ENCODE measurements at places on chromosomes 4 and X.

DNA sequence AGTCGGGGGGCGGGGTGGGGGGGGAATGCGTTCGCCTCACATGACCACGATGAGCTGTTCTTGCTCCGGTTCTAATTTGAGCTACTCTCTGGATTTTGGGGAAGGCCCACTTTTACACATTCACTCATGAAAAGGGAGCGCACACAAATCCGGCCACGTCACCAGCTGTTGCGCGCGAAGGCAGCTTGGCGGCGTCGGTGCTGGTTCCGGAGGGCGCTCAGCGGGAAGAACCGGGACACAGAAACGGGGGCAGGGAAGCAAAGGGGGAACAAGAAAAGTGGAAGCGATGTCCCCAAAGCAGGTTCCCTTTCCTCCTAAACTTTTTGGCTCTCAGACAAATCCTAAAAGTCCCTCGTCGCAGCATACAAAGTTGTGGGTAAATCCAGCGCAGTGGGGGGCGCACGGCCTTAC lies 605 bp downstream of the ANXA5 start:
- DNase-seq: peak; percentile 86

DNA sequence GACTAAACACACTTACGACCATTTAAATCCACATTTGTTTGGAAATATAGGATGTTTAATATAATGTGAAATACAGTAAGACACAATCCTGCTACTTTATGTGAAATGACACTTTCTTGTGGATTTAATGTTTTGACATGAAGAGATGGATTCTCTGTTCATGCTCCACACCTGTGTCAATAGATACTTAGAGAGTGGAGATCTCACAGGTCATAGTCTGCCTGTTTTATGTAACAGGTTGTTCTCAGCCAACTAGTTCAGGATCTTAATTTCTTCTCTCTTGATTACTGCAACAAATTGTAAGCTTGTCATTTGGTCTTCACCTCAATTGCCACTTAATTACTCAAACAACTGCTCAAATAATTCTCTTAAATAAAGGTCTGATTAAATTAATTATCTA lies 1621.2 kb downstream of the PCDH7 start:
- DNase-seq: no peak

DNA sequence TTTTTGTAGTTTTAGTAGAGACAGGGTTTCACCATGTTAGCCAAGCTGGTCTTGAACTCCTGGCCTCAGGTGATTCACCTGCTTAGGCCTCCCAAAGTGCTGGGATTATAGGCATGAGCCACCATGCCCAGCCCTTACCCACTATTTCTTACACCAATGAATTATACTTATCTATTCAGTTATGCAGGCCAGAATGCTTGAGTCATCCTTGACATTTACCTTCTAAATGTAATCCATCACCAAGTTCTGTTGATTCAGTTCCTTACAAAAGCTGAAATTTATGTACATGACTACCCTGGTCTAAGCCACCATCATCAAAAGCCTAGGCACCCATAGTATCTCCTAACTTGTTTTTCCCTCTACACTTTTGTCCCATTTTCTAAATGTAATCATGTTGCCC lies 585.7 kb downstream of the IL15 start:
- no peak for DNase-seq

DNA sequence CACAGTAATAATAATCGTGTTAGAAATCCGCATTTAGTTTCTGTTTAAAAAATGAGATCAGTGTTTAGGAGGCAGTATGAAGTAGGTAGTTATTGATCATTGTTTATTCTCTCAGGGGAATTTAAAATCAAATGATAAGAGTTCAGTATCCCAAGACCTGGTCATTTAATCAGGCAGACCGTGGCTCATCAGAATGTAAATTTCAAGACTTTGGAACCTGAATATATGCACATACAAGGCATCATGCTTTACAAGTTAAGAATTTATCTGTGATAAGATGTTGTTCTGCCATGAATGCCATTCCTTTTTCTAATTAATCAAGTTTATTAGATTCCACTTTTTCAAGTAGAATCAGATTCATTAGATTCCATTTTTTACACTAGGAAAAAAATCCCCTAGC lies 133.5 kb upstream of the MAOA start:
- DNase-seq: no peak

DNA sequence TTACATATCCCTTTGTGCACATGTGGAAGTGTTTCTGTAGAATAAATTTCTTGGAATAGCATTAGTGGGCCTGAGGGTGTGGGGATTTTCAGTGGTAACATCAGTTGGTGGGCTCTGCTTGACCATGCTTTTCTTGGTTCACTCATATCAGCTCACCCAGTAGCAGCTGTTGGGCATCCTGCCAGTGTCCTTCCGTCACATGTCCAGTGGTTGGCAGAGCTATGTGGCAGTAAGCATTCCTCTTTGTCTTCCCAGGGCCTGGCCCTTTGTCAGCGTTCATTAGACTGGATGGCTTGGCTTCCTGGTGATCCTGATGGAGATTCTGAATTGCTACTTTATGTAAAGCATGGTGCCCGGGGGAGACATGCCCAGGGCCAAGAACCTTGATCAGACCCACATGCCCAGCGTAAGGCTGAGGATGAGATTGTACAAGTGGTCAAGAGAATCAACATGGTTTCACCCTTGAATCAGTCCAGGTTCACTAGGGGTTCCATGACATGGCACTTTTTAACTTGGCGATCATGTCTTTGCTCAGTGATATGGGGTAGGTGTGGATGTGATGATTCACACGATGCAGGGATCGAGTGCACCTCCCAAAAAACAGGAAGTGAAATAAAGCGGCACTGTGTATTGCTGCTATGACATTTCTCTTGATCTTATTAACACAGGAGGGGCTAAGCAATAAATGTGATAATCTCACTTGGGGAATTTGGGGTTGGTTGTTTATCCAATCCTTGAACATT lies 72.1 kb upstream of the IGFBP7 start:
- no peak for DNase-seq

DNA sequence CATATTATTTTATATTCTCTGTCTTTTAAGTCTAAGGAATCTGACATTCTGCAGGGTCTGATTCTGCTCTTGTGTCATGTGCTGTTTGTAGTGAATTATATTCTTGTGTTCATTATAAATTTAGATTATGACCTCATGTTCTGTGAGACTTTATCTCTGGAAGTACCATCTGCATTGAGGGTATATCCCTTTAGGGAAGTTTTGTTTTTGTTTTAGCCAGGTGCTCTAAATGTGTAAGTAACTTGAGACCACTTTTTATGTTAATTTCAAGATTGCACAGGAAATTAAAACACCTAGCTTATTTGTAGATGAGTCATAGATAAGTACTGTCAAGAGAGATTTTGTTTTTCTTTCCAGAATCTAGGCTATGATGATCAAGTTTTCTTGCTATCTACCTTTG lies 35.0 kb upstream of the DKK2 start:
- no peak for DNase-seq

DNA sequence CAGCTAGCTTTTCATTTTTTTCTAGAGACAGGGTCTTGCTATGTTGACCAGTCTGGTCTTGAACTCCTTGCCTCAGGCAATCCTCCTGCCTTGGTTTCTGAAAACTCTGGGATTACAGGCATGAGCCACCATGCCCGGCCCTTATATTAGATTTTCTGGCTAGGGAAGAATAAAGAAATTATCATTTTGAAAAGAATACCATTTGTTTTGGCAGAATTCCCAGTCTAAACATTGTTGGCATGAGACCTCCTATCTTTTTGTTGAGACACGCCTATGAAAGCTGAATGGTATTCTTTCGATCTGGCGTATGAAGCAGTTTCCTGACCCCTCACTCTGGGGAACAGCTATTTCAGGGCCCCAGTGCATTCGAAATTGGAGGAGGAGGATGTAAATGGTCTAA lies 107.0 kb downstream of the REPS2 start:
- DNase-seq: no peak

GRCh38 chr4:165761963-165762362 lies 111.1 kb upstream of the TLL1 start:
- no peak for DNase-seq

DNA sequence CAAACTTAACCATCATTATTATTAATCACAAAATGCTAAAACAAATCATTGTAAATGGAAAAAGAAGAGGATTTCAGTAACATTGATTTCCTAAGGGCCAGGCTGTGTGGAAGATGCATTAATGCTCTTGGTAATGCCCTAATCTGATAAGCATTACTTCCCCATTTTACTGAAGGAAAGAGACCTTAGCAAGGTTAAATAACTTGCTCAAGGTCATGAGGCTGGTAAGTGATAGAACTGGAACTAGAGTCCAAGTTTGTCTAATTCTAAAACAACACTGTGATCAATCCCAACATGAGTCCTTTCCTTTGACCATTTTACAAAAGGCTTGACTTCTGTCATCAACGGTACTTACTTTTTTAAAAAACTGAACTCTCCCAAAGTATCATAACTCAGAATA lies 32.6 kb downstream of the ADAMTS3 start:
- DNase-seq: no peak

GRCh38 chr4:4461850-4462249 lies 74.9 kb downstream of the NSG1 start:
- DNase-seq: no peak

DNA sequence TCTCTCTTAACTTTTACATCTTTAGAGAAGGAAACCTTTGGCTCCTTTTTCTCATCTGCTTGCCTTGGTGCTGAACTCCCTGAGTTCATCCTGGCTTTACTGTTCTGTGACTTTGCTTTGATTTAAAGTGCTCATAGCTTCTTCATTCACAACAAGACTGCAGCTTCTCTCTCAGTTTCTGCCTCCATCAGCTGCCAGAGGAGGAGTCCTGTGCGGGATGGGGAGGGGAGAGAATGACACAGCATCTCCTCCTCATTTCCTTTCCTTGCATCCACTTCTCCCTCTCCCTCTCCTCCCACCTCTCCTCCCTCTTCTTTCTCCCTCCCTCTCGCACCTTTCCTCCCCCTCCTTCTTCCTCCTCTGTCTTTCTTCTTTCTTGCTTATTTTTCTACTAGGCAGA lies 42.0 kb downstream of the CBLL2 start:
- DNase-seq: peak; percentile 40

- peak; percentile 86 for DNase-seq
These were observed 84.1 kb downstream of the CLCN4 start for GRCh38 chrX:10240918-10241317.

DNA sequence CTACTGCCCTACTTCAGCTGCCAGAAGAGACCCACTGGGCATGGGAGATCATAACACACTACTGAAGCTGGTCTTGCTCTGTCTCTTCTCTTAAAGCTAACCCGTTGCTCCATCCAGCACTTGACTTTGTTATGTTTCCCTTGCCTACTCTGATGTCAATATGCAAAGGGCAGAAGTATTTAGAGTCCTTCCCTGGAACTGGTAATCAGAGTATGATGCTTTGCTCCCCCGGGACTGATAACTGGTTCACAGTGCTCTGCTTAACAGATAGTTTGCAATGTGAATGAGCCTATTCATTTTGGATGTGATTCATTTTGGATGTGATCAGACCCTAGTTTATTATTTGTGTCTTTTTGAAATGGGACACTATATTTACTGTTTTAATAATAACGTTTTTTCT lies 12.3 kb upstream of the UCP1 start:
- DNase-seq: no peak

DNA sequence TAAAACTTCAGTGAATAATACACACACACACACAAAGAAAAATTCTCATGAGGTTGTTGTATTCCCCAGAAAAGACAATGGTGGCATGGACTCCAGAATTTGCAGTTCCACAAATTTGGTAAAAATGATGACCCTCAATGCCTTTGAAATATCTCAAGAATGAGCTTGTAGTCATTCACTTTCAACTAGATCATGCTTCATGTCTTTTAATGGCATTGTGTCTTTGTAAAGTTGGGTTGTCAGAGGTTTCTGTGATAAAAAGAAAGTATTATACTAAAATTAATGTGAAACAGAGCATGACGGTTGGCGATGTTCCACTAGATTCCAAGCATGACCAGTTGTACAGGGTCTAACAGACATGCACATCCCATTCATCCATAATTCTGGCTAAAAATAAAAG lies 685.0 kb upstream of the FRG1 start:
- DNase-seq: no peak

DNA sequence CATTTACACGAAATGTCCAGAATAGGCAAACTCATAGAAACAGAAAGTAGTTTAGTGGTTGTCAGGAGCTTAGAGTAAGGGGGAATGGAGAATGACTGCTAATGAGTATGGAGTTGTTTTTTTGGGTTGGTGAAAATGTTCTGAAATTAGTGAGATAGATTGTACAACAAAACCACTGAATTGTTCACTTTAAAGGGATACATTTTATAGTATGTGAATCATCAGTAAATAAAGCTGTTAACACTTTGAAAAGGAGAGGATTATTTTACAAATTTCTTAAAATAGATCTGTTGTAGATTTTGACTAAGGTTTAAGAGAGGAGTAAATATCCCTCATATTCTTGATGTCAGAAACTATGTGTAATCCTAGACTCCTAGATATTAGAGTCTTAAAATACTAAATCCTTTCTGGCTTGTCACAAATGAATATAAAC lies 82.7 kb downstream of the RAPGEF2 start:
- peak; percentile 35 for DNase-seq

GRCh38 chr4:8766610-8767009 lies 105.0 kb downstream of the HMX1 start:
- DNase-seq: no peak

GRCh38 chr4:14856934-14857235 lies 145.4 kb upstream of the CPEB2 start:
- DNase-seq: no peak

- DNase-seq: no peak
These were observed 204.1 kb downstream of the LDB2 start for GRCh38 chr4:16694173-16694883.

- peak; percentile 67 for DNase-seq
These were observed 252.3 kb downstream of the ARHGAP10 start for GRCh38 chr4:147984065-147984777.

DNA sequence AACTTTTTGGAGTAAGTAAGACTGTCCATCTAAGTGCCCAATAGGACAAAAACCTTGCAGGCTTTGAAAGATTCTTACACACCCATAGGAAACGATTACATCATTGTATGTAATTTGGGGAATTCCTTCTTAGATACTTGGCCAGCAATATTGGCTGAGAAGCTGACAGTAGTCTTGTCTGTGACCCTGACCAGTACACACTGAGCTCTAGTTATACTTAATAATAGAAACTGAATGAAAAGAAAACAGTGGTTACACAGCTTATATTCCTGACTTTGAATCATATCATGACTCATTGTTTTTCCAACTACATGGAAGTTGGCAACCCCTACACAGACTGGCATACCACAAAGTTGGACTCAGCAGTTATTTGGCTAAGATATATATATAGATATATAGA lies 7.1 kb upstream of the TLR2 start:
- peak; percentile 84 for DNase-seq

DNA sequence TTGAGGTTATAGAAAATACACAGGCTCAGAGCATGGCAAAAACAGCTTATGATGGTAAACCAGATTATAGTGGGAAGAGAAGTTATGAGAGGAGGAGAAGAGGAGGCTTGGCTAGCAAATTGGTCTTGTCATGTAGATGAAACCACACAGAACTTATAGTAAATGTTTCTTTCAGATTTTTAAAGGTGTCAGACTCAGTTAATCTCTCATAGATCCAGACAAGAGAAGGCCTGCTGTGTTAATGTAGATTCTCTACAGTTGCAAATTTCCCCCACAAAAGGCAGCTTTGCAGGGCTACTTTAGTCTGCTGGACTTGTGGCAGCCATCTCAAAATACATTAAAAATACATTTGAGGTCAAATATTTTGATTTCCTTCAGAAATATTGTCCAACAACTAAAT lies 1731.7 kb downstream of the ARAP2 start:
- no peak for DNase-seq

Measured in EH (cell line).